ENCODE measurements at places on chromosomes 16 and 17.

DNA sequence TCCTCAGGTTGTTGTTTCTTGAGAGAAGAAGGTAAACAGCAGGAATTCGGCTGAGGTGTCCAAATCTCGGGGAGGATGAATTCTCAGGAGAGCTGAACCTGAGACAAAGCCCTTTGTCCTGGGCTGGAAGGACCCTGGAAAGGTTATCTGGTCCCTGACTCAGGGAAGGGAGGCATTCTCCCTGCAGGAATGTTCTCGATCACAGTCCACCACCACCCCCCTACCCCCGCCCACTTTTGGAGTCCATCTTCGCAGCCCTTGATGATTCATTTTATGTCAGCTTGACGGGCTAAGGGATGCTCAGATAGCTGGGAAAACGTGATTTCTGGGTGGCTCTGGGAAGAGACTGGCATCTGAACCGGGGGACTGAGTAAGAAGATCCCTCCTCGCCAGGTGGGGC lies 1.4 kb upstream of the CEP295NL start:
- no peak for DNase-seq

GRCh38 chr17:31902693-31903092 lies 1.2 kb upstream of the UTP6 start:
- no peak for DNase-seq

DNA sequence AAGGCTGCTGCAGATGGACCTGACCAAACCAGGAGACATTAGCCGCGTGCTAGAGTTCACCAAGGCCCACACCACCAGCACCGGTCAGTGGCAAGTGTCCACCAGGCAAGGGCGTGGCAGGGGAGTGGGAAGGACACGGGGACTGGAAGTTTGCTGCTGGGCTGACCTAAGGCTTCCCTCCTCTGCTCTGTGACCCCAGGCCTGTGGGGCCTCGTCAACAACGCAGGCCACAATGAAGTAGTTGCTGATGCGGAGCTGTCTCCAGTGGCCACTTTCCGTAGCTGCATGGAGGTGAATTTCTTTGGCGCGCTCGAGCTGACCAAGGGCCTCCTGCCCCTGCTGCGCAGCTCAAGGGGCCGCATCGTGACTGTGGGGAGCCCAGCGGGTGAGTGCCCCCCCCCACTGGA lies 4.8 kb downstream of the HSD11B2 start:
- no peak for DNase-seq

- no peak for DNase-seq
These were observed 86.3 kb downstream of the NLK start for GRCh38 chr17:28128779-28129178.

DNA sequence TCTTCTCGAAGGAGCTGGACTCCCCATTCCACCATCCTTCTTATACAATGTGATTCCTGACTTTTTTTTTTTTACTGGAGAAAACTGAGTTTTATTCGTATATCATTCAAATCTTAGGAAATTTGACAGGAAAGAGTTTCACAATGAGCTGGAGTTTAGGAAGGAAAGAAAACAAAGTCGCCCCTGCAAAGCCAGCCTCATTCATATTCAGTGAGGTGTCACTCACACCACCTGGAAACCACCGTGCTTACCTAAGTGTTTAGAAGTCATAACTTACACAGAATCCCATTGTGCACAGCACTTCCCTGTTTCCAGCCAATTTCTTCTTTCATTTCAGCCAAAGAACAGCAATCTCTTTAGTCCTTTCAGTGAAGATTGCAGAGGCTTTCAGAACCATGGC lies 90.3 kb upstream of the CHMP6 start:
- no peak for DNase-seq

- DNase-seq, result no peak
These were observed 2.2 kb downstream of the PIP4K2B start for GRCh38 chr17:38797158-38797490.

DNA sequence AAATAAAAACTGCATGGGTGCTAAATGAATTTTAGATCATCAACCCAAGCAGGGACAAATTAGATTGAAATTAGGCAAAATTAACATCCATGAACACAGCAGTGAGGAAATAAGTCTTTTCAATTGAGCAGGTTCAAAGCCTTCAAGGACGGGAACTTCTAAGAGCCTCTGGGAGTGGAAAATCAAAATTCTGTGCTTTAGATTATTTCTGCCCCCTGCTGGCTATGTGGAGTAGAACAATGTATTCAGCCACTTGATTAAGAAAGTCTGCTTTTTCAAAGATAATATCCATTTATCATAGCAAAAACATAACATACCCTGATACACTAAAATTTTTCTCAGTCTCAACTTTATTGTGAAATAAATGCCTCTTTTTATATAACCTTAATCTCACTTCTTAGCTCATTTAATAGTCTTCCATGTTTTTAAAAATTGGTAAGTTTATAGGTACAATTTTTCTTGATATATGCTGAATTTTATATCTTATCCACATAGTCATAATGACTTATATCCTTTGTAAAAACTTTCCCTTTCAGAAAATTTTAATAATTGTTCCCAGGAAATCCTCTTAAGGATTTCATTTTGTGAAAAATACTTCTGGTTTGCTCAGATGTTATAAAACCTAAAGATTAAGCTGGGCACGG lies 28.1 kb upstream of the NOL11 start:
- peak; percentile 17 for DNase-seq

GRCh38 chr17:49817993-49818392 lies 29.5 kb downstream of the KAT7 start:
- peak; percentile 29 for DNase-seq

DNA sequence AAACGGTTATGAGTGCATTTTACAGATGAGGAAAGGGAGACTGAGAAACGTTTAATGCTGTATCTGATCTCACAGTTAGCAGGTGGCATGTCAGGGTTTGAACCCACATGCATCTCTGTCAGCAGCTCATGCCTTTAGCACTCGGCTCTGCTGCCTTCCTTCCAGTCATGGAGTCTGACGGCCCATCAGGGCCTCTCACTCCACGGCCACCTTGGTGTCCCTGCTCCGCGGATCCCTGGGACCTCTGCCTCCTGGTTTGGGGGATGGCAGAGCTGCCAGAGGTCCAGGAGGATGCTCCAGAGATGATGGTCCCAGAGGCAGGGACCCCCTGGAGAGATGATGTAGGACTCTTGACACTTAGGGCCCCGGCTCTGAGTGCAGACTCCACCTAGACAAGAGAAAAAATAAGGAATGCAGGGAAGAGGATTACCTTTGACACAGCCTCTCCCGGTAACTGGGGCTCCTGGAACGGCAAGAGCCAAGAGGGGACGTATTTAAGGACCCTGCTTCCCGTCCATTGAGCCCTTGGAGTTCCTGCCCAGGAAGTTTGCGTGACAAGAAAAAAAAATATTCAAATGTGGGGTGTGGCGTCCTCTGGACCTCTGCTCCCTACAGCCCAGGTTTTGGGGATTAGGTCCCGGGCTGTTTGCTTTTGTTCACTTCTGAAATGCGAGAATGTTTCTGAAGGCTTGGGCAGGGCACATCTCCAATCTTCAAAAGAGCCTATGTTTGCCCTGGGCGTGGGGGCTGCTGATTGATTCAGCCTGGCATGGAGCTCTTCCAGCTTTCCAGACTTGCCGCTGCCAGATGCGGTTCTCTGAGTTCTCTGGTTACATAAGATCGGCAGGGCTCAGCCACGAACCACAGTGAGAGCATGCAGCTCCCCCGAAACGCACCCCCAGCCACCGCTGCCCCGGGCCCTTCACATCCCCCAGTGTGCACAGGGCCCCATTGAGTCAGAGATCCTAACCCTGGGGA lies at the start of gene ALDH3A1:
Gene ALDH3A1 (minus strand): TSS at position 470 of the 978 bp plus-strand sequence. CDS start 3,169 bp downstream, outside the sequence.
- DNase-seq, result no peak

DNA sequence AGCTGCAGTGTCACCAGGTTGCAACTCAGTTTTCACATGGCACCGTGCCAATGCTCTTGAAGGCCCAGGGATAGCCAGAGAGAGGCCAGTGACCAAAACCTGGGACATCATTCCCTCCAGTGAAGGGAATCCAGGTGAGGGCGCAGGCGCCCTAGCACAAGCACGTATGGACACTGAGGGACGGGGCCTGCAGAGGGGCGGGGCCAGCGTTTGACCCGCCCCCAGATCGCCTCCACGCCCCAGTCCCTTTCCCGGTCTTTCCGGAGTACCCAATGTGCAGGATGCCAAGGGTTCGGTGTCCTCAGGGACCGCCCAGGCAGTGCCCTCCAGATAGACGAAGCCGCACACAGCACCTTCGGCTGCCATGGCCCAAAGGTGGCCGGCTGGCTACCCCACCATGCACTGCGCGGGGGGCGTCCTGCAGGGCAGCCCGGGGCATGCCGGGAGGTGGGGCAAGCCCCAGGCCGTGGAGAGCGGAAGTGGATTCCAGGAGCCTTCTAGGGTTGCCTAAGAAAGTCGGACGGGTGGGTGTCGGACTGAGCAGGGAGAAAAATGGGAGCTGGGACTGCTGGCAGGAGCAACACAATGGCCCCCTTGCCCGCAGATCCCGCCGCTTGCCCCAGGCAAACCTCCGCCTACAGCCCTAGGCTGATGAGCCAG lies 4.6 kb downstream of the SLC12A4 start:
- DNase-seq, result no peak

DNA sequence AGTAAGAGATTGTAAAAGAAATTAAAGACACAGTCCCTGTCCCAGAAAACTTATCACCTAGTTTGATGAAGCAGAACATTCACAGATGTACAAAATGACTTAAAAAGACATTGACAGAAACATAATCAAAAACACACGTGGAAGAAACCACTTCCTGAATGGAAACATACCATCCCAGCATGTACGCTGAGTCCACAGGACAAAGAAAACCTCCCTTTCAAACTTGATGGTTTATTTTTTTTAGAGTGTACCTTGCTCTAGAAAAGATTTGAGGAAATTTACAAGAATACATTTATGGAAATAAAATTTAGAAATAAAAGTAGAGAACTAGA lies 140.9 kb downstream of the PMP22 start:
- DNase-seq, result no peak

- DNase-seq, result no peak
These were observed 19.9 kb downstream of the CEP295NL start for GRCh38 chr17:78883089-78883532.

DNA sequence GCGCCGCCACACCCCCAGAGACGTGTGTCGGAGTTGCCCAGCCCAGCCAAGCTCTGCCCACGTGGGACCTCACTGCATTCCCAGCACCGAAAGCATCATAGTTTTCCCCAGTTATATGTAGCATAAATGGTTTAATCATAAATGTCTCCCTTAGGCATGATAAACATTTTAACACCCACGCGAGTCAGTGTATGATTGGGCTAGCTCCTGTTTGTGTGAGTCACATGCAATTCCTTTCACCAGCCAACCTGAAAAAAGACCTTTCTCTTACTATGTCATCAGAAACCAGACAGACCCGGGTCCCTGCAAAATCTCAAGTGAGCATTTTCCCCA lies 9.2 kb downstream of the TAF1C start:
- peak; percentile 27 for DNase-seq

DNA sequence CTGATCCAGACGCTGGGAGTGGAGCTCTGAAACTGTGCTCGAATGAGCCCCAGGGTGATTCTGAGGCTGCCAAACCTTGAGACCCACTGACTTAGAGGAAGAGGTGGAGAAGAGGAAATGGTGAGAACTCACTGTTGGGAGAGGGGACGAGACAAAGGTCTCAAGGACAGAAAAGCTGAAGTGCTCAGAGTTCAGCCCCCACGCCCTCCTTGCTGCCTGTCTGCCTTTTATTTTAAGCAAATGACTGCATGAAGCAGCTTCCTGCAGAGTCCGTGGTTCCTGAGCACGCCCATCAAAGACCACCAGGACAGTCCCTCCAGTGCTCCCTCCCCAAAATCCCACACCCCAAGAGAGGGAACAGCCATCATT lies 20.4 kb downstream of the COTL1 start:
- no peak for DNase-seq

DNA sequence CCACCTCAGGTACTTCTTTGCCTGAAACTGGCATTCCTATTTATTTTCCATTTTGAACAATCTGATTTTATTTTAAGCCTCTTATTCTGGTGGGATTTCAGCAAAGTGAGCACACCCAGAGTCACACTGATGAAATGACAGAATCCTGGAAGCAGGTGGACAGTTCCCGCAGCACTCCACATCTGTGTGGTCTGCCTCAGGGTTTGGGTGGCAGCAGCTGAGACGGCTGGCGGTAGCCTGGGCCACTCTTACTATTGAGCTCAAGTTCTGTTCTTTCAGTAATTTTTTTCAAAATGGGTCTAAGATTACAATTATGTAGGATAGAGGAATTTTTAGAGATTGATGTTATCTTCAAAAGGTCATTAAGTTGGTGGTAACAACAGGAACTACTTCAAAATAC lies 32.5 kb upstream of the ENDOV start:
- no peak for DNase-seq

DNA sequence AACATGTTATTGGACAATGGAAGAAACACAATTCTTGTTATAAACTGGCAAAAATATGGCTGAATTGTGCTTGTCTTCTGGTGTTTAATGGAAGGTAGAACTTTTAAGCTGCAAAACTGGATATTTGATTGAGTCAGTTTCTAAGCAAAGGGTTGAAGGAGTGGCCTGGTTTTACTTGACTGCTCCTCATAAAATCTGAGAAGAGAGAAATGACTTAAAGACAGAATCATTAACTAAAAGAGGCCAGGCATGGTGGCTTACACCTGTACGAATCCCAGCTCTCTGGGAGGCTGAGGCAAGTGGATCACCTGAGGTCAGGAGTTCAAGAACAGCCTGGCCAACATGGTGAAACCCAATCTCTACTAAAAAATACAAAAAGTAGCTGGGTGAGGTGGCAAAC lies 770.7 kb downstream of the CDH11 start:
- no peak for DNase-seq

GRCh38 chr17:27348196-27348595 lies 54.3 kb downstream of the WSB1 start:
- no peak for DNase-seq

DNA sequence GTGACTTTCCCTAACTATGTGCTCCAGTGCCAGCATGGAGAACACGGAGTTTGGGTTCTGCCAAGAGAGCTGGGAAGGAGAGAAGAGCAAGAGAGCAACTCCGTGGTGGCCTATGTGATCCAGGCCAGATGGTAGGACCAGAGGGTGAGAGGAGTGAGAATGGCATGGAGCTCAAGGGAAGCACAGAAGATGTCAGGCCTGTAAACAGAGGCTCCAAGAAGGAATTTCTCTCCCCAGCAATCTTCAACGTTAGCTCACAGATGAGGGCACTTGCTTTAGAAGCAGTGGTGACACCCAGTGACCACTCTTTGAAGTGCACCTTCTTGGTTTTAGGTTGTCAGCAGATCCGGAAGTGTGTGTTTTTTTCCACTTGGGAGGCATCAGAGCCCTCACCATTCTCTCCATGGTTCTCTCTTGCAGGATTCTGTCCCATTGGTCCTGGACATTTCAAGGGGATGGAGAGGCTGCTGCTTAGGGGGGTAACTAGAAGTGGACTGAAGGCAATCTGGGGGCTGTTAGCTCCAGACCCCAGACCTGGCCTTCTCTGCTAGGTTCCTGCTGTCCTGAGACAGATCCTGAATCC lies 18.1 kb upstream of the TMEM98 start:
- peak; percentile 53 for DNase-seq

GRCh38 chr17:8912084-8912981 lies 44.9 kb upstream of the PIK3R6 start:
- no peak for DNase-seq

GRCh38 chr16:907361-907760 lies 63.4 kb downstream of the LMF1 start:
- DNase-seq, result no peak

Measured in stimulated activated CD4-positive, alpha-beta T cell treated with anti-CD3 and anti-CD28 coated beads, Interleukin-1b, Interleukin-23, amount 100 ng/mL, for 48 hours (primary cell).